ENCODE measurements at places on chromosomes 12 and 14.
A peak's percentile ranks its signal among the peaks of the same experiment; 100 is the strongest.

DNA sequence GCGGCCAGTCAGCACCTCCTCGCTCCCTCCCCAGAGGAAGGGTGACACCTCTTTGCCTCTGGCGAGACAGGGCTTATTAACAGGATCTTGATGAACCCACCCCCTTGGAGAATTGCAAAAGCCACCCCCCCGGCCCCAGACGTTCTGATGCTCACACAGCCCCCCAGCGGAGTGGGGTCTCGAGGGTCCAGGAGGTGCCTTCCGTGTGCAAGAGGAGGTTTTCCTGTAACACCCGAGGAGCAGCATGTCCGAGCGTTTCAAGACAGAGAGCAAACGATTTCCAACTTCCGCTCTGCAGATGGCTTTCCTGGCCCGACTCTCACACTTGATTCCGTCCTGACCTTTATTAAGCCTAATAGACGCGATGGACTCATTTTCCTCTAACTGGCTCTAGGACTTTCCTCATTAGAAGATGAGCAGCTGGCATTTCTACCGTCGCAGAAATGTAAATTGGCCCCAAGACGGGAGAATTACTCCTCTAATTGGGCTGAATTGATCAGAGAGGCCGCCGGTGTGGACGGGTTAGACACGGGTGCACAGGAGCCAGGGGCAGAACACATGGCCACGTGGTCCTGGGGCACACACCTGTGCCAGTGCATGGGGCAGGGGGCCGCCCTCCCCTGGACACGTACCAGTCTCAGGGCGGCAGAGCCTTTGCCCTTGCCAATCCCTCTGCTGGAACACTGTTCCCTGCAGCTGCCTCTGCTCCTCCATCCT is 84.4 kb downstream of the NOC4L start:
- no peak for DNase-seq

- no peak for DNase-seq
These were observed 325.0 kb upstream of the TBX3 start for GRCh38 chr12:115008929-115009328.

- DNase-seq: peak; percentile 61
These were observed 1.5 kb downstream of the WNK1 start for GRCh38 chr12:753611-754472.

DNA sequence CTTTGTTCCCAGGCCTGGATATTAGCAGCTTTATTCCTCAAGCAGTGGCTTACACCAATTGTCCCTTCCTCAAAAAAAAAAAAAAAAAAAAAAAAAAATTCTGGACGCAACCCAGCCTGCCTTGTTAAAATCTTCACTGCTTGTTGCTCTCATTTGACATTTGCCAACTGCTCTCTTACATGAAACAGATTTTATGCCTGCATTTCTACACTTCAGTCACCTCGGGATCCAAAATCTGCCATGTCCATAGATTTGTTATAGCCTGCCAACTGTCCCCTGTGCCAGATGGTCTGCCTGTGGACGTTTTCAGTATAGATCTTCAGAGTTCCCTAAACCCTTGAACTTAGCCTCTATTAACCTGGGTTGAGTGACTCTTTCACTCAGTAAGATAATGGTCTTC is 651.5 kb downstream of the FSCB start:
- no peak for DNase-seq

- peak; percentile 13 for DNase-seq
These were observed 7.2 kb upstream of the KRT86 start for GRCh38 chr12:52267266-52267665.

DNA sequence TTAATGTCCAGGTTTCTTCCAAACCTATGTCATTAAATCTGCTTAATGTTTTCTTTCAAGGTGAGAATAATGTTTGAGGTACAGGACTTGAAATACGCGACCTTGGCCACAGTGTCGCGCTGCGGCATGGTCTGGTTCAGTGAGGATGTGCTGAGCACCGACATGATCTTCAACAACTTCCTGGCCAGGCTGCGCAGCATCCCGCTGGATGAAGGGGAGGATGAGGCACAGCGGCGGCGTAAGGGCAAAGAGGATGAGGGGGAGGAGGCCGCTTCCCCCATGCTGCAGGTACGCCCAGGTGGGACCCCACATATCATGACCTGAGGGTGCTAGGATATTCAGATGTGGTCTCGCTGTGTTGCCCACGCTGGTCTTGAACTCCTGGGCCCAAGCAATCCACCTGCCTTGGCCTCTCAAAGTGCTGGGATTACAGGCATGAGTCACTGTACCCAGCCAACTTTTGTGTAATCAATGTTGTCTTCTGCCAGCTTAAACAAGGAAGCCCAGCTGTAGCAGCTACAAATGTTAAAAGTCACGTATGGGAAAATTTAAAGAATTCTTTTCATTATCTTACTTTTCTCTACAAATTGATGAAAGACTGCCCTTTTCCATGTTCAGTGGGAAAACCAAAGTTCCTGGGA is 50.8 kb downstream of the DYNC1H1 start:
- DNase-seq: no peak

- DNase-seq: no peak
These were observed 30.9 kb downstream of the NT5DC3 start for GRCh38 chr12:103810111-103810510.

DNA sequence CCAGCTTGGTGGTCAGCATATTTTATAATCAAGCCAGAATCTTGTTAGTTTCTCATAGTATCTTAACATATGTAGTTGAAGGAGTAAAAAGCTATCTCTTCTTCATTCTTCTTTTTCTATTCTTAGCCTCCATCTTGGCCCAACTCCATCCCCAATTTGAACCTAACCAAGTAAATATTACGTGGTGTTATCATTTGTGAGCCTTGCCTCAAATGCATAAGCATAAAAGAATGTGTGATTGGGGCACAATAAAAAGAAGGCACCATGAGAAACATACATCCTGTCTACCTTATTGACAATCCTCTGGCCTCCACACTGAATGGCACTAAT is 181.4 kb upstream of the BMP4 start:
- no peak for DNase-seq

- DNase-seq: no peak
These were observed 10.8 kb downstream of the KRT1 start for GRCh38 chr12:52669426-52669825.

DNA sequence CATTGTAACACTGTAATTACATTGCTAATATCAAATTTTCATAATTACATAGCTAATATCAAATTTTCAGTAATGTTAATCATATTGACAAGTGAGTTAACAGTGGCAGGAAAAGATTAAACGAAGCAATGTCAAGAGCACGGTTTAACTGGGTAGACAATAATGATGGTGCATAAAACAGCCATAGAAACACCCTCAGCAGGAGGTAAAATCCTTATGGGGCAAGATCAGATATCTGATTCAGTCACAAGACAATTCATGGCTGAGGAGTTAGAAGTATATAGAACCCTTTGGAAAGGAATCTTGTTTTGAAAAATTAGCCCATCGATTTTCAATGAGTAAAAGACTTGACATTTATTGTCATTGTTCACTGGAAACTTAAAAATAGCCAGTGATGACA is 190.6 kb downstream of the SLC2A13 start:
- no peak for DNase-seq

DNA sequence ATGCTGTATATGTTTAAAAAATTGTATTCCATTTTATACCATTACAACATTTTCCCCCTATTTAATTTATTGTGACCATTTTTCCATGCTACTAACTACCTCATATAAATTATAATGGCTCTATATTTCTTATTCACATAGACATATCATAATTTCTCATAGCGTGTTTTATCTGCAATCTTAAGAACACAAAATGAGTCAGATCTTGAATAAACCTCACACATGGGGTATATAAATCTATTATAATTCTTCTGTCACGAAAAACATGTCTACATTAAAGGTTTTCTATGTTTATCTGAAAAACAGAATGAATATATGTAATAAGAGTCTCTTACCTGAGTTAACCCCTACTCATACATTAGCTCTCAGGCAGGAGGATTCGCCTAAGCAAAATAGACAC is 50.5 kb upstream of the ERGIC2 start:
- no peak for DNase-seq

DNA sequence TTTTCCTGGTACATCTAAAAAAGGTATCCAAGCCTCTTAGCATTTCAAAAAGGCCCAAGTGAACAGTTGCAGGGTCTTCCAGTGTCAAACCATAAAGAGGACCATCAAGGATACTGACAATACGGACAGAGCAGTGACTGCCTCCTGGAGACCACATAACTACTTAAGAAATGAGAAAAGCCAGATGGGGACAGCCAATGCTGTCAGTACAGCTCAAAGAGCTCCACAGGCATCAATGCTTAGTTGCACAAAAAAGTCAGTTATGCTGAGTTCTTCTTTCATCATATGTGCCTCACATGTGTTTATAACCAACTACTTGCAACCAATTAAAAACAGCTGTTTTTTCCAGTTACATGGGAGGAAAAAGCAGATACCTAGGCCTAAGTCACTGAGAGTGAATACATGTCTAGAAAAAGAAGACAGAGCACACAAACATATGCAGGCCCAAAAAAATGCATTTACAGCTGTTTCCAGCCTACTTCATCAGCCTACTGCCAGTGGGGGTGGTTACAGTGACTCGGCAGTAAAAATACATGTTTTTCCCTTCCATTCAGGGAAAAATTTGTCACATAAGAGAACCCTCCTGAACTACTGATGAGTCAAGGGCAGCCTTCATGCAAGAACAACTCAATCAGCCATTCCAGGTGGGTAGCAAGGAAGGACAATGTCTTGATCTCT is 84.0 kb downstream of the DCAF5 start:
- DNase-seq: no peak

DNA sequence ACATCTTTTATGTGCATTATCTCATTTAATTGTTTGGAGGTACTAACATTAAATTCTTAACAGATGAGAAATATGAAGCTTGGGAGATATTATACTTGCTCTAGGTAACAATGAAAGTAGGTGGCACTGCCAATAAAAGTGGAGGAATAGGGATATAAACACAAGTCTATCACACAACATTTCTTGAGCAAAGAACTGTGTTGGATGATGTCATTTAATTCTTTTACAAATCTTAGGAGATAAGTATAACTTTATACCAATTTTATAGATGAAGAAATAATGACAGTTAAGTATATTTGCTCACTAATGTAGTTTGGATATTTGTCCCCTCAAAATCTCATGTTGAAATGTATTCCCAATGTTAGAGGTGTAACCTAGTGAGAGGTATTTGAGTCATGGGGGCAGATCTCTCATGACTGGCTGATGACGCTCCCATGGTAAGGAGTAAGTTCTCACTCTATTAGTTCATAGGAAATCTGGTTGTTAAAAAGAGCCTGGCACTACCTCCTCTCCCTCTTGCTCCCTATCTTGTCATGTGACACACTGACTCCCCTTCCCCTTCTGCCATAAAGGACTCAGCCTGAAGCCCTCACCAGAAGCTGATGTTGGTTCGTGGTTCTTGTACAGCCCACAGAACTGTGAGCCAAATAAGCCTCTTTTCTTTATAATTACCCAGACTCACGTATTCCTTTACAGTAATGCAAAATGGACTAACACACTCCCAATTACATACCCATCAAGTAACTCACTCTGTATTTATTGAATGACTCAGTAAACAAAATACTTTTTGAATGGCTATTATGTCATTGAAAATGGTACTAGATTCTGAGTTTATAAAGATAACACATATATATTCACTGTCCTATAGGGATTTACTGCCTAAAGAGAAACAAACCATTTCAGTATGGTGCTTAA is 146.8 kb upstream of the KITLG start:
- no peak for DNase-seq

DNA sequence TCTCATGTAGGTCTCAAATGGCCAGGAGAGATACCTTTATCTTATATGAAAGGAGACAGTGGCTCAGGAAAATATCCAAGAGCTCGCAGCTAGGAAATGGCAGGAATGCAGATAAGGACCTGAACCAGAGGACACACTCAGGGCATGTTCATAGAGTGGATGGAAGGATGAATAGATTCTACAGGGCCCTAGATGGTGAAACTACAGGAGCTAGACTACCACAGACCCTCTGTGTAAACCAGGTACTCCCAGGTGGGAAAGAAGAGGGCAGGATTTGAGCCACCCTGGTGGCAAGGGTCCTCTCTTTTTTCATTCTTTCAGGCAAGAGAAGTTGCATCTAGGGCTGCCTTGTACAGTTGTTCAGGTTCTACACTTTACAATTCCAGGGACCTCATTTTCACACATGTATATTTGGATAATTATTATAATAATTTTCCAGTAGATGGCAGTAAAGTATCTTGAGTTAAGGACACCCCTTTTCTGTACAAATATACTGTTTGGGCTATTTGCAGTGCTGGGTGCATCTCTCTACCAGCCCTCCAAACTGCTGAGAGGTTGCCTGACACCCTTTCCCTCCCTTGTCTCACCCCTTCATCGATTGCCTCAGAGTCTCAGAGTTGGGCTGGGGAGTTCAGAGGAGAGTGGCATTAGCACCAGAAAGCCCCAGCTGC is 10.5 kb upstream of the ZDHHC22 start:
- DNase-seq: no peak

- DNase-seq: no peak
These were observed 323.5 kb downstream of the DAD1 start for GRCh38 chr14:22265319-22266141.

DNA sequence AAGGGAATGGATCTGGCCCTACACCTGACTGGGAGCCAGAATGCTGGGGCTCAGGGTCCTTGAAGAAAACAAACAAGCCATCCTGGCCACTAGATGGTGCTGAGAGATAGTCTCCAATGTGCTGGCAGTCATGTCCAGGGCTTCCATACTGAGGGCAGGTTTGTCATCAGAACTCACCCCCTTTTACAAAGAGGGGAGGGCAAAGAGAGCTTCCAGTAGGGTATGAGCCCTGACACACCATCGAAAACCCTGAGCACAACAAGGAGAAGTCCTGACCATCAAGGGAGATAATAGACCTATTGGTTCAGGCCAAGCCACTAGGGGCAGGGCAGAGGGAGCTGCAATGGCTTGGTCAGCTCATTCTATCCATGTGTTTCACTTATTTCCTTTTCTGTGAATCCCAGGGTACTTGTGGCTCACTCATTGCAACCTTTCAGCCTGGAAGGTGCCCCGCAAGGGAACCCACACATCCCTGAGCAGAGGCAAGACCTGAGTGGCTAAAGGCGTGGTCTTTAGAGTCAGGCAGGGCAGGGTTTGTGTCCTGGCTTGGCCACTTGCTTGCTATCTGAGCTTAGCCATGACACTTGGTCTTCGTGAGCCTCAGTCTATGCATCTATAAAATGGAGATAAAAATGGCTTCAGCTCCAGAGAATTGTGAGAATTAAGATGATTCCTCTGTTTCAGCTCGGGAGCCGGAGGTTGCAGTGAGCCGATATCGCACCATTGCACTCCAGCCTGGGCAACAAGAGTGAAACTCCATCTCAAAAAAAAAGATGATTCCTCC is 6.2 kb upstream of the PLEKHH1 start:
- no peak for DNase-seq

DNA sequence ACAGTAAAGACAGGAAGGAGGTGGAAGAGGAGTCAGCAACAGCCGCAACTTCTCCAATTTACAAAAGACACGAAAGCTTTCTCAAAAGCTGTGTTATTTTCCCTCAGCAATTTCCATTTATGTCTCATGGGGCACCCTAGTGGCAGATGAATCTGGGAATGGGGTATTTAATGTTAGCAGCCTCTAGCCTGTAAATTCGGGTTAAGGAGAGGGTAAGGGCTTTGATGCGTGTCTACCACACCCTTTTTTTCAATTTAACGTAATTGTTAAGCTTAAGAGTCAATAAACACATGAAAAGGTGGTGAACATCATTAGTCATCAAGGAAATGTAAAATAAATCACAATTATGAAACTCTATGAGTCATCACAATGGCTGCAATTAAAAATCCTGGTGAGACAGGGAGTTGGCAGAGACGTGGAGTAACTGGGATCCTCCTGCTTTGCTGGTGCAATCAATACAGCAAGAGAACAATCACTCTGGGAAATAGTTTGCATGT is 986.4 kb downstream of the AACS start:
- no peak for DNase-seq

- DNase-seq: no peak
These were observed 31.0 kb downstream of the PLCZ1 start for GRCh38 chr12:18706798-18707197.

Measured in right forelimb (tissue), 1 donor.